BJ (cell line): ENCODE measurements at places on chromosomes 16 and 17.

DNA sequence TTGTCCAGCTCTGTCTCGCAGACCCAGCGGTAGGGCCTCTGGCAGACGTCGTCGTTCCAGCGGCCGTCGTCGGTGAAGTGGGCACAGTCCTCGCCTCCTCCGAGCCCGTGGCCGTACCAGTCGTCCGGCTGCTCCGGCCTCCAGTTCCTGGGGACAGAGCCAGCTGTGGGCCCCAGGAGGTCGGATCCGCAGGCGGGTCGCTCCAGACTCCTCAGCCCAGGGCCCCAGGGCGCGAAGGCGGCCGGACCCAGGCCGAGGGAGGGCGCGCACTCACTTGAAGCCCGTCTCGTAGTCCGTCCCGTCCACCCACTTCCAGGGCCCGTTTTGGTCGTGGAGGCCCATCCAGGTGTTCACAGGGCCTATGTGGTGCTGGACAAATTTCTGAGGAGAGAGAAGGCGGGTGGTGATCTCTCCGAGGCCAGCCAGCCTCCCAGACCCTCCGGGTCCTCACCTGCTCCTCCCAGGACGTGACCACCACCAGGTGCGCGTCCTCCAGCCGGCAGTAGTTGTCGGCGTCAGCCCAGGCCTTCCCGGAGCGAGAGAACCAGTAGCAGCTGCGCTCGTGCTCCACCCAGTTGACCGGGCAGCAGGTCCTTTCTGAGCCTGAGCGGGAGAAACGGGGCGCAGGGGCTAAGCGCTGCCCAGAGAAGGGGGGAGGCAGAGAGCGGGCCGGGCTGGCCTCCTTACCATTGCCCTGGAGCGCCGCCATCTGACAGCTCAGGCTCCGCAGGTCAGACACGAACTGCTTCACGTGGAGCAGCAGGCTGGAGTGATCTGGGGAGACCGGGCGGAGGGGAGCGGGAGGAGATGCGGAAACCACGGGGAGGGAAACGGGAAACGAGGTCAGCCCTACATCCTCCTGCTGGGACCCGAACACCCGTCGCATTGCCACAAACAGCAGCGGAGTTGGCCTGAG, 5.2 kb downstream of the ASGR1 start:
- DNase-seq: no peak

DNA sequence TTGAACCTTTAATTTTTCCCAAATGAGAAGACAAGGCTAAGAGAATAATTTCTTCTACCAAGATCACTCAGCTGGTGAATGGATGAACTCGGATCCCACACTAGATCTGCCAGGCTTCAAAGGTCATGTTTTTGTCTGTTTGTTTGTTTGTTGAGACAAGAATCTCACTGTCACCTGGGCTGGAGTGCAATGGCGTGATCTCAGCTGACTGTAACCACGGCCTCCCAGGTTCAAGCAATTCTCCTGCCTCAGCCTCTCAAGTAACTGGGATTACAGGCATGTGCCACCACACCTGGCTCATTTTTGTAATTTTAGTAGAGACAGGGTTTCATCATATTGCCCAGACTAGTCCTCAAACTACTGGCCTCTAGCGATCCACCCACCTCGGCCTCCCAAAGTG, 6.6 kb downstream of the ZNF19 start:
- no peak for DNase-seq

GRCh38 chr16:58120234-58120633, 8.9 kb downstream of the CFAP20 start:
- no peak for DNase-seq

DNA sequence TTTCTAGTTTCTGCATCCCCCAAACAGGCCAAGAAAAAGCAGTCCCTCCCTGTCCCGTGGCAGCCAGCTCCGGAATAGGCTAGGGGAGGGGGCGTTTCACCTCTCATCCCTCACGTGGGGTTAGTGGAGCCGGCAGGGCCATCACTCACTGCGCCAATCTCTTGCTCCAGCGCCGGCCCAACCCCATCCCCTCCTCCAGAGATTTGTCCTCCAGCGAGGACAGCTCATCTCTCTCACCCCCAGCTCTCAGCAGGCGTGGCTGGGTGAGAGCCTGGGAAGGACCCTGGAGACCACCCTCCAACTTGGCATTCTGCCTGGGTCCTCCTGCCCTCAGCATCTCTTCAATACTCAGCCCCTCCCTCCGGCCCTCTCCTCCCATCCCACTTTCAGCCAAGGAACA, 74.1 kb downstream of the TMEM132E start:
- DNase-seq: no peak

DNA sequence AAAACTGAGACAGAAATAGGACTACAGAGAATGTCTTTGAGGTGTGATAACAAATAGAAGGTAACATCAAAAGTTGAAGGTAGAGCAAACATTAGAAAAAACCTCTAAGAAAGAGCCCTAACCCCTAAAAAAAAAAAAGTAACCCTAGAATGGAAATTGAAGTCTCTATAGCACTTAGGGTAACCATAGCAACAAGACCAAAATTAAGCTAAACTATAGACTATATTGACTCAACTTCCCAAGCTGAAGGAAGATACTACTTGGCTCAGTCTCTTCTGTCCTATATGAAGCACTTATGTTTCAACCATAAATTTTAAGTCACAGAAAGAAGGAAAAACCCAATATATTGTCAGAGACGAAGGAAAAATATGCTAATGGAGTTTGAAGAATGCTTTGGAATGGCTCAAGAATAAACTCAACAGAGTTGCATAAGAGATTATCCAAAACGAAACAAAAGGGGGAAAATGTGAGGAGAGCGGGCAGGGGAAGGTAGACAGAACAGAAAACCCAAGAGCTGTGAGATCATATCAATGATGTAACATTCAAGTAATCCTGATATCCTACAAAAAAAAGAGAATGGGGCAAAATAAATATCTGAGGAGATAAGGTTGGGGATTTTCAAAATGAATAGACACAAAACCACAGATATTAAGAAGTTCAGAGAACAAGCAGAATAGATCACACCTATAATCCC, 88.4 kb downstream of the USP32 start:
- no peak for DNase-seq

GRCh38 chr17:45171338-45172231, 9.9 kb downstream of the HEXIM2 start:
- no peak for DNase-seq

DNA sequence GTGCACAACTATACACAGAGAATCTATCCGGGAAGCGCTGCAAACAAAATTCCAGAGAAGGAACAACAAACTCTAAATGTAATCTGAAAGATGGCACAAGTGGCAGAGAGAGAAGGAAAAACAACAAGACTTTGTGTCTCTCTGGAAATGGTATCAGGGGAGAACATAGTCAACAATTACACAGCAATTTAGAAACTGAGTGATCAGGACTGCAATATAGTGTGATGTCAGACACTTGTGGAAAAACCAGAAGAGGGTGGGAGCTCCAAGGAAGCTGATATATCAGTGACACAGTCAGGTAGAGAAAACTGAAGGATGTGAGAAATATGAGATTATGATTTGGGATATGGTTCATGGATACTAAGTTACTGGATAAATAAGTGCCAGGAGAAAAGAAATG, 8.2 kb downstream of the ZNF19 start:
- no peak for DNase-seq

DNA sequence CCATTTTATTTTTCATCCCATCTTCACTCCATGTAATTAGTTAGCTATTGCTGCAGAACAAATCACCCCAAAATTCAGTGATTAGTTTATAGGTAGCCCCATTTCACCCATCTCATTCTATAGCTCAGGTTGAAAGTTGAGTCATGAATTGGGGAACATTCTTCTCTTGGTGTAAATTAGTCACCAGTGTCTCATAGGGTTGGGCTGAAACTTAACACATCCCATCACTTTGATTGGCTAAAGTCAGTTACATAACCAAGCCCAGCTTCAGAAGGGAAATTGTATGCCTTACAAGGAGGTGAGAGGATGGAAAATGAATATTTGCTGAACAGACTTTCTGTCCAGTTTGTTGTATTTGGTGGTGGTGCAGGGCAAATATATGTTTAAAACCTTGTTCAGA, 477.5 kb downstream of the WWOX start:
- DNase-seq: no peak

GRCh38 chr17:81254955-81255717, 16.0 kb downstream of the NDUFAF8 start:
- peak; percentile 15 for DNase-seq

DNA sequence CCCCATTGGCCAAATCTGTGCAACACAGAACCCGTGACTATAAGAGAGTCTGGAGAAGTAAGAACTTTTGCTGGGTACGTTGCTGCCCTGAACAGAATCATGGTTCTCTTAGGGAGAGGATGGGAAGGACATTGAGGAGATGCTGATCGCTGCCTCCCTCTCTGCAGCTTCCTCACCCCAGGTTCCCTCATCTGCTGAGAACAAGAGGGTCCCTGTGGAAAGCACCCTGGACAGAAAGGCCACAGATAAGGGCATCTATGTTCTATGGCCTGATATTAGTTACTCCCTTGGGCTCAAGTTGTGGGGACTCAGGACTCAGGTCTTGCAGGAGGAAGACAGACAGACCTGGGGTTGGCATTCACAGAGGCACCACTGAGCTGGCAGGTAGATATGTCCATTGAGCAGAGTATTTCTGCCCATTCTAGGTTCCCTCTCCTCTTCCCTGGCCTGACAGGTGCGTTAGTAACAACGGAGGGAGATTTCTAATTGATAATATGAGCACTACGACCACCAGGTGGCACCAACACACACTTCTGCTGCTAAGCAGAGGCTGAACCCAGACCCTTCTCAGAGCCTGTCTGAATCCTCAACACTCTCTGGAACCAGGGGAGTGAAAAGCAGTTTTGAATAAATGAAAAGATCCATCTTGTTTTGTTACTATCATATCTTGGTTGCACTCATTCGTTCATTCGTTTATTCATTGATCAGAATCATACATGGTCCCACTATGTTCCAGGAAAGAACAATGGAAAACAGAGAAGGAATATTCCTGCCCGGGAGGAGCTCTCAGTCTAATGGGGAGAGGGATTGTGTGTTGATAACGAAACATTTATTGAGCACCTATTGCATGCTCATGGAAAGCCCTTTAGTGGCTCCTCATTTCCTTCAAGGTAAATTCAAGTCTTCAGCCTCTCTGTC, 56.4 kb downstream of the SLC6A2 start:
- DNase-seq: no peak

DNA sequence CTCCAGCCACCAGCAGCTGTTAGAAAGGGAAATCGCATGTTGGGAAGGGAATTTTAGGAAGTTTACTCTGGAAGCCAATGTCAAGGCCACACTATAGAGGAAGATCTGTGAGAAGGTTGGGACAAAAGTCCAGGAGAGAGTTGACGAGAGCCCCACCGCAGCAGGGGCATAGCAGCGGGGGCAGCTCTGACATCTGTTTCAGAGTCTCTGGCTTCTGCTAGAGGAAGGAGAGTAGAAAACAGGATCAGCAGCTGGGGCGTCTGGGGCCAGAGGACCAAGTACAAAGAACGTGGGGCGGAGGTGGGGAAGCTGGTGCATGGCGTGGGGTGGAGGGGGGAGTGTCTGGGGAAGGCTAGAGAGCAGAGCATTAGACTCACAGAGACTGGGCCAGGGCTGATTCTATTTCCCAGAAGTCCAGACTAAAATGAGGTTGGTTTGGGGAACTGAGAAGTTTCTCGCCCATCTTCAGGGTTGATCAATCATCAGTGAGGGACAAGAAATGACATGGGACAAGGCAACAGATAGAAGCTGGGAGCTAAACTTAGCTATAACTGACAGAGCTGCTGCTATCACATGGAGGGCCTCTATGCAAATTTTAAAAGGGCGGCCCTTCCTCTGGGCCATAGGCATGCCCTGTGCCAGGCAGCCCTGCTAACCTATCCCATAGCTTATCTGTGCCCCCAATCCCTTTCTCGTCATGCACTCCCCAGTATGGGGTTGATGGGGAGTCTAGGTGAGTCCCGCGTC, 1.2 kb downstream of the RABEP2 start:
- no peak for DNase-seq

GRCh38 chr17:9999919-10000695, 95.0 kb upstream of the RCVRN start:
- no peak for DNase-seq

GRCh38 chr17:59238906-59239305, 18.6 kb downstream of the GDPD1 start:
- DNase-seq: no peak

GRCh38 chr17:9958586-9959281, 53.7 kb upstream of the RCVRN start:
- DNase-seq: no peak

GRCh38 chr17:31792007-31792585, 66.9 kb downstream of the COPRS start:
- no peak for DNase-seq

DNA sequence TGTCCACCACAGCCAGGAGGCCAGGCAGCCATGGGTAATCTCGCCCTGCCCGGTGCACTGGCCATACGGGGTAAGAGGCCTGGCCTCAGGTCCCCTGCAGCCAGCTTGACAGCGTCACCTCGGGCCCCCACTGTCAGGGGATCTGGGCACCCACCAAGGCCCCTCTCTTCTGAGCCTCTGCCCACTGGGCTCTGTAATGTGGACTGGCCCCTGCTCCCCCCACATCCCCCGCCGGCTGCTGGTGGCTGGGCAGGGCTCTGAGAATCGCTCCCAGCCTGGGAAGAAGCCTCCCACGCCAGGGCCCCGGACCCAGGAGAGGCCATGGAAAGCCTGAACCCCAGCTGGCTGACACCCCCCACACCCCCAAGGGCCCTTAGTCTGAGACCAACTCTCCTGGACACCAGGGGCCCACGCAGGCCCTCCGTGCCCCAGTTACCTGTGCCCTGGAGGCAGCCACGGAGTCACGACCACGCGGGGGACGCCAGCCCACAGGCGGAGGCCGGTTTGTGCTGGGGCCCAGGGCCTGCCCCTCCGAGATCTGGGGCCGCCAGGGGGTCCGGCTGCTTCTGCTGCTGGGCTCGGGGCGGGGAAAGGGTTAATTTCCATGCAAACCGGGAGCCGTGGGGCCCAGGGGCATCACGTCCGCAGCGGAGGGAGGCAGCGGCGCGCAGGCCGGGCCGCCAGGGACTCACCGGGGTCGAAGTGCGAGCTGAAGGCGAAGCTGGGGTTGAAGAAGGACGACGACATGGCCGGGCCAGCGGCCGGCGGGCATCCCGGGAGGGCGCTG, at the start of gene PVALEF:
PVALEF (plus strand) TSS at position 262 of the 787 bp plus-strand sequence. CDS start 15,720 bp downstream, outside the sequence.
- no peak for DNase-seq

- no peak for DNase-seq
Observed at GRCh38 chr17:27986805-27987684, 55.4 kb upstream of the NLK start.

DNA sequence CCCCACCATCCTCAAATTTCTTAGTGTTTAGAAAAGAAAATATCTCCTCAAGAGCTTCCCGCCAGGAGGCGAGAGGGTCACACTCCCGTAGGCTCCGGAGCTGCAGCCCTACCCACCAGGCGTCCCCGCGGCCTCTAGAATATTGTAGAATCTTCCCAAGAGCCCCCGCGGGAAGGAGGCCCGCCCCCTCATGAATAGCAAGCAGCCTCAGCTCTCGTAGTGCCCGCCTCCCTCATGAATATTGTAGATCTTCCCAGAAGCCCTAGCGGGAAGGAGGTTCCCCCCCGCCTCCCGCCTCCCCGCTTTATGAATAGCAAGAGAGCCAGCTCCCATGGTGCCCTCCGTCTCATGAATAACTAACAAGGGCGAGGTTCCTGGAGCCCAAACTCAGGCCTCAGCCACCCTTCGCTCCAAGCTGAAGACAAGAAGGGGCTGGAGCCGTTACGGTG, at the start of gene FBXO47:
FBXO47 (minus strand) TSS at position 114 of the 449 bp plus-strand sequence. CDS start 4,378 bp downstream, outside the sequence.
- DNase-seq: peak; percentile 58
